ENCODE measurements at places on chromosomes 12 and 14.

GRCh38 chr14:36028218-36028617 is 148.3 kb downstream of the PTCSC3 start:
- DNase-seq, result peak; percentile 13

DNA sequence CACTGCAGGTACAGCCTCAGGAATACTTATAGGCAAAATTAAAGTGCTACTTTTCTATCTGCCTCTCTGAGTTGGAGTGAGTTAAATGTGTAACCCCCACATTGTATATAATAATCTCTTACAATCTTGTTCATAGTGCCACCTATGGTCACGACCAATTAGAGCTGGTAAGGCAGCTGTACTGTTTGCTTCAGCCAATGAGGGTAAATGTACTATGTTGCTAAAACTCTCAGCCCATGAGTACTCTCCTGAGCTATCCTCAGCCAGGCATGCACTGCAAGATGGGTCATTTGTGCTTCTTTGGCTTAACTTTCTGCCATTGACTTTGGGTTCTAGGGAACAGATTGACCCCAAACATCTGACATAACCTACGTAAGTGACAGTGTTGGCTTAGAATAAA is 15.0 kb upstream of the MDM2 start:
- DNase-seq, result no peak

- DNase-seq, result peak; percentile 36
Measured at GRCh38 chr12:115885040-115885690, 392.3 kb downstream of the MED13L start.

- DNase-seq, result no peak
Measured at GRCh38 chr12:105920161-105920684, 218.5 kb downstream of the NUAK1 start.

DNA sequence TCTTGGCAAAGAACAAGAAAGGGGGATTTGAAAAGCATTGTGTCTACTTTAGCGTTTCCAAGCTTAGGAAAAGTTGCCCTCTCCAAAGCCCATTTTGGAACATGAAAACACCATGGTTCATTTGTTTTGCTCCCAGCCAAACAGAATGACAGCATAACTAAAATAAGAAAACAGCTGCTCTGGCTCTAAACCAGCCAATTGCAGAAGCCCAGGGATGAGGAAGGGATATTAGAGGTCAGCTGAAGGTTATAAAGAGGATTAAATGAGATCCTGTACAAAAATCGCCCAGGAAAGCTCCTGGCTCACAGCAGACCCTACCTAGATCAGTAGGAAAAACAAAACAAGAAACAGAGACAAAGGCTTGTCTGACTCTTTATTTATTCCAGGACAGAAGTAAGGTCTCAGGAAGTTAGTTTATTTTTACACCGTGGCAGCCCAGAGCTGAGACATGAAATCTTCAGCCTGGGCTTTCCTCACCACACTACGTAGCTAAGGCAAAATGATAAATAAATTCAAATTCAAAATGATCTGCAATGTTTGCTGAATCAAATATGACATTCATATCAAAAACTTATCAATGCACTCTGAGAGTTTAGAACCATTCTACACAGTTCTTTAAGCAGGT is 25.9 kb downstream of the SPX start:
- peak; percentile 75 for DNase-seq

GRCh38 chr12:84632556-84632955 is 280.0 kb downstream of the SLC6A15 start:
- no peak for DNase-seq

DNA sequence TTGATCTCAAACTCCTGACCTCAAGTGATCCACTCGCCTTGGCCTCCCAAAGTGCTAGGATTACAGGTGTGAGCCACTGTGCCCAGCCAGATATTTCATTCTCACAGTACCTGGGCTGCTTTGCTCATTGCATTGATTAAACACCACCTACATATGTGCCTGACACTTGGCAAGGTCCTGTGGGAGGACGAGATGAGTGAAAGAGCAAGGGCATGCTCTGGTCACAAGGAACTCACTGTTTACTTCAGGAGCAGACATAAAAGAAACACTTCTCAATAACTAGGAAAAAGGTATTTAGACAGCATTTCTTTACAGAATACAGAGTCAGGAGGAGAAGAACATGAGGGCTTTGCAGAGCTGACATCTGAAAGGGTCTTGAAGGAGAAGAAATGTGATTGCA is 91.7 kb downstream of the TMCC3 start:
- no peak for DNase-seq

DNA sequence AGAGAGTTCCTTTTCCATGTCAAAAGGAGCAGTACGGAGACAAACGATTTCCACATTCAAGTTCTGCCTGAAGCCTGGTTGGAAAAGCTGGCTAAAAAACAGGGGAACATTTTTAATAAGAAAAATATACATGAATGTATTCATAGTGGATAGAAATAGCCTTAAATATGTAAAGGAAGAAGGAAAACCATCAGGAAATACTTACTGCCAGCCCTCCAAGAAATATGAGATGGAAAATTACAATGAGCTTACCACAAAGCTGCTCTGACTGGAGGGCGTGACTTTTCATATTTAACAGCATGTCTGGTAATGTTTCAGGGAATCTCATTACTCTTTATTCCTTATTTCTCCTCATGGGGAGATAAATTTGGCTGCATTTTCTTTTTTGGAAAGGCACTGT is 75.9 kb upstream of the ZDHHC17 start:
- no peak for DNase-seq

DNA sequence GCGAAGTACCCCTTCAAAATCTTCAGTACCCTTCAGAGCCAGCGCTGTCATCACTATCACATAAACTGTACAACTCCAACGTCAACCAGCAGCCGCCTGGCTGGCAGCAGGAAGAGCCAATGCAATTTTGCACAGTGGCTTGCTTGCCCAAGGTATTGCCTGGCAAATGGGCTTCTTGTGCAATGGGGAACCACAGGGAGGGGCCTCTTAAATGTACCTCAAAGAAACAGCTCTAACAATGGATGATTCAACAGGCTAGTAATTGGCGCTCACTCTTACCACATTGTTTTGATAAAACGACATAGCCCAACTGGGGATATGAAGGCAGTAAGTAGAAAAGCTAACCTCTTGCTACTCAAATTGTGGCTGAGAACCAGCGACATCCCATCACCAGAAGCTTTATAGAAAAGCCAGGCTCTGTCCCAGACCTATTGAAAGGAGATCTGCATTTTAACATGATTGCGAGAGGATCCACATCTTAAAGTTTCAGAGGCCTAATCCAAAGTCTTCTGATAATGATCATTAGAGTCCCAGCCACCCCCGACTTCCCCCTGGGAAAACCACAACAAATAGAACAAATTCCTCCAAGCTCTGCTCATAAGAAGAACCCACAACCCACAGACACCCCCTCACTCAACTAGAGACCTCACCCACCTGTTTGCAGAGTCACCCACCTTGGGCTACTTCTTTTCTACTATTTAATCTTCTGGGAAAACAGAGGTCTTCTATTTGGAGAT is 125.3 kb upstream of the HIF1A start:
- no peak for DNase-seq

DNA sequence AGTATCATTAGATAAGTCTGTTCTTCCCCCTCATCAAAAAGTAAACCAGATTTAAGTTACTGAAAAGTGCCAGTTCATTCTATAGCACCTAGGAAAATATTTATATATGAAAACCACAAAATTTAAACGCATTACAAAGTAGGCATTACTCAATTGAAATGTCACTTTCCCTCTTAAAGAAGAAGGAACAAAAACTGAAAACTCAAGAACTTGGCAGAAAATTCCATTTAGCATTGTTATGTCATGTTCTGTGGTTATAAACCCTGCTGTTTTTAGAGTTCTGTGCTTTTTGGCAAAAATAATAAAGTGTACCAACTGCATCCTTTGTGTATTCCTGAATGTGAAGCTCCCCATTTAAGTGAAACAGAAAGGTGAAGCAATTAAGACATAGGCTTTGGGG is 3.6 kb downstream of the FGD4 start:
- DNase-seq, result no peak

DNA sequence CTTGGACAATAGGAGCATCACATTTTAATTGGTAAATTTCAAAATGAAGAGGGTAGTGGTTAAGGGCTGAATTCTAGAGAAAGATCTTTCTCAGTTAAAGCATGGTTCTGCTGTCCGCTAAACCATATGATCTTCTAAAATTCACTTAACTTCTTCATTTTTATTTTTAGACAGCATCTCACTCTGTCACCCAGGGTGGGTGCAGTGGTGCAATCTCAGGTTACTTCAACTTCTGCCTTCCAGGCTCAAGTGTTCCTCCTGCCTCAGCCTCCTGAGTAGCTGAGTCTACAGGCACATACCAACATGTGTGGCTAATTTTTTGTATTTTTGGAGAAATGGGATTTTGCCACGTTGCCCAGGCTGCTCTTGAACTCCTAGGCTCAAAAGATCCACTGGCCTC is 226.7 kb upstream of the ABCD2 start:
- DNase-seq, result no peak

DNA sequence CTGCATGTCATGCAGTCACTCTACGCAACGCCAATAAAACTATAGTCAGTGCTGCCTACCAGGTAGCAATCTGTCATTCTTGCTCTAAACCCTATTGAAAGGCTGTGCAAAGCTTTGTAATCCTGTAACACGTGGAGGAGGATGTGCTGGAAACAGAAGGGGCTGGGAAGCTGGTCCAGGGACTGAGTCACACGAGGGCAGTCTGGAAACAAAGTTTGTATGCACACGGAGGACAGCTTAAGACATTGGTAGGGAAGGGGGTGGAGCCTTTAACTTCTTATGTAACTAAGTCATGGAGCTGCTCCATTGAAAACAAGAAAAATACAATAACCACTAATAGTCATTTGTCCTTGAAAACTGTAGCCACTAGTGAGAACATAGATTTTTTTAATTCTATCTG is 128.0 kb downstream of the BCAT1 start:
- no peak for DNase-seq

GRCh38 chr12:6834873-6835272 is 5.9 kb upstream of the GNB3 start:
- no peak for DNase-seq

GRCh38 chr12:32533971-32534590 is 134.7 kb downstream of the FGD4 start:
- DNase-seq, result peak; percentile 33

DNA sequence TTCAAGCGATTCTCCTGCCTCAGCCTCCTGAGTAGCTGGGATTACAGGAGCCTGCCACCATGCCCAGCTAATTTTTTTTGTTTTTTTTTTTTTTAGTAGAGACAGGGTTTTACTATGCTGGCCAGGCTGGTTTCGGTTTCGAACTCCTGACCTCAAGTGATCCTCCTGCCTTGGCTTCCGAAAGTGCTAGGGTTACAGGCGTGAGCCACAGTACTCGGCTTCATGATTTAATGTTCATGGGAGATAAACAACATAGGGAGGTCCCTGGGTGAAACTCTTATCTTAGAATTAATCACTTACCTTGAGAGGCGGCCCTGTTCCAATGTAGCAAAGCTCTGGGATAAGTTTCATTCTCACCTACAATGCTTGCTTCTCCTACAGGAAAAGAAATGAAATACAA is 48.3 kb downstream of the SEL1L start:
- DNase-seq, result no peak

DNA sequence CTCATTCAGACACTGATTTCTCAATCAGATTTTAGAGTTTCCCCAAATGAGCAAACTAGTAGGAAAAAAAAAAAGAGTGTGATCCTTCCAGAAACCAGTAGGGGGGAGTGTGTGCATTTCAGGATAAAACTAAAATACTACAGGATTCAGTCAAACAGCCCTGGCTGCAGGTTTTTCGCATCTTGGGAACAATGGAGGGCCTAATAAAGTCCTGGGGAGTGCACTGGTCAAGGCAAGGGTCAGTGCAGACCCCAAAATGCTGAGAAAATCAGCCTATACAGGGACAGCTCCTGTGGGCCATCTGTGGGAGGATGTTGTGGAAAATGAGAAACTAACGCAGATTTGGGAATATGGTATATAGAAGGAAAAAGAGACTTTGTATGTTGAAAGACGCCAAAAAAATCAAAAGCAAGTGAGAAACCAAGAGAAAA is 22.2 kb upstream of the ABCD4 start:
- DNase-seq, result peak; percentile 3

DNA sequence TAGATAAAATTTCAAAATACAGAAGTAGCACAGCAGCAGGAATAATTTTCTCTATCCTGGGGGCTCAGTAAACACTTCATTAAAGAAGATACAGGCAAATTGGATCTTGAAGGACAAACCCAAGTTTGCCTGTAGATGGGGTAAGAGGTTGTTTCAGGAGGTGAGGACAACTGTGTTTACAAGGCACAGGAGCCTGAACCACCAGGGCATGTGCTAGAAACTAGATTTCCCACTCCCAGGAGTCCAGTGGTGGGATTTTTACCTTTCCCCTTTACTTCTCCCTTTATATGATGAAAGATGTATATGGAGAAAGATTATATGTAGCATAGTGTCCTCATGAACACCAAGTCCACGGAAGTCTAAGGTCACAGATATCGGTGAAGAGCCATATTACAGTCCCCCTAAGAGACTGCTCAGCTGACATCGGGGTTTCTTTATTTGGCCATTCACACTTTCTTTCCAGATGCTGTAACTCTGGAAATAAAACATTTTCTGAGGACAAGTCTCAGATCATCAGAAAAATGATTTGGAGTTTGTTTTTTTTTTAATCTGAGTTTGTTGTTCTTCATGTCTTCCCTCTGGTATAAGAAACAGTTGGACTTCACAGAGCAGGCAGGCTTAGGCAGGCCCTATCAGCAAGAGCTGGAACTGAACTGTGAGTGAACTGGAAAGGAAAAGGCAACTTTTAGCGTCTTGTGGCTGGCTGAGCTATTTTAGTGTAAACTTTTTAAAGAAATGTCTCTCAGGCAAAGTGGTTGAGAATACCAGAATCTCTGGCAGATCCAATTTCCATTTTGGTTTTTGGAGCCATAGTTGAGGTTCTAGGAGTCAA is 8.0 kb upstream of the EVL start:
- no peak for DNase-seq

- no peak for DNase-seq
Measured at GRCh38 chr12:78622529-78623195, 241.9 kb upstream of the SYT1 start.

DNA sequence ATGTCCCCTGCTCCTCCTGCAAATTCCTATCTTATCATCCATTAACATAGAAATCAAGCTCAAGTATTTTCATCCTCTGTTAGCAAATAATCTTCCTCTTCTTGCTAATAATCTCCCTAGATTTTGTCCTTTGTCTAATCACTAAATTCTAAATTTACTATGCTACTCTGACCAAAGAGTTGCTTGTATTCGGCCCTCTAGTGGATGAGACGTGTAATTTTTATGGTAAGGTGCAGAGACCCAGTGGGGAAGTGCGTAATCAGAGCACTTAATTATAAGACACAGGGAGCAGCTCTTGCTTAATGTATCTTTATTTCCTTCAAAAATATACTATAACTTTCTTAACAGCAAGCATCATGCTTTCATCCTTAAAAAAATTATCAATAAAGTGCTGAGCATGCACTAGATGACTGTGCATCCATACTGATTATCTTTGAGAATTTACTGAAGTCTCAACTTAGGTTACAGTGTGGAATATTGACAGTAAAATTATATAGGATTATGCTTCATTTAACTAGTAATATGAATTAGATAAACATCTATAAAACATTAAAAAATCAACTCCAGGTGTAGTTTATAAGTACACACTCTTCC is 212.6 kb downstream of the SLC16A7 start:
- peak; percentile 26 for DNase-seq
